Left ventricle myocardium inferior (tissue), 1 donor: ENCODE measurements at places on chromosomes 16 and 17. TPM values are rescaled to one million over a fixed set of nuclear protein-coding genes. Genes with fewer than 3 reads are reported as not detected.

GRCh38 chr17:28572259-28573039 lies 1.1 kb upstream of the PIGS start:
- DNase-seq, result no peak

Gene HOXB4
- total RNA-seq, result 0.25 TPM

- peak; percentile 73 for DNase-seq
Observed at GRCh38 chr16:88784074-88784855, 755 bp downstream of the PIEZO1 start.

Gene JPH3
- 0.14 TPM for total RNA-seq

Gene CFAP97D1
- 0.05 TPM for total RNA-seq

DNA sequence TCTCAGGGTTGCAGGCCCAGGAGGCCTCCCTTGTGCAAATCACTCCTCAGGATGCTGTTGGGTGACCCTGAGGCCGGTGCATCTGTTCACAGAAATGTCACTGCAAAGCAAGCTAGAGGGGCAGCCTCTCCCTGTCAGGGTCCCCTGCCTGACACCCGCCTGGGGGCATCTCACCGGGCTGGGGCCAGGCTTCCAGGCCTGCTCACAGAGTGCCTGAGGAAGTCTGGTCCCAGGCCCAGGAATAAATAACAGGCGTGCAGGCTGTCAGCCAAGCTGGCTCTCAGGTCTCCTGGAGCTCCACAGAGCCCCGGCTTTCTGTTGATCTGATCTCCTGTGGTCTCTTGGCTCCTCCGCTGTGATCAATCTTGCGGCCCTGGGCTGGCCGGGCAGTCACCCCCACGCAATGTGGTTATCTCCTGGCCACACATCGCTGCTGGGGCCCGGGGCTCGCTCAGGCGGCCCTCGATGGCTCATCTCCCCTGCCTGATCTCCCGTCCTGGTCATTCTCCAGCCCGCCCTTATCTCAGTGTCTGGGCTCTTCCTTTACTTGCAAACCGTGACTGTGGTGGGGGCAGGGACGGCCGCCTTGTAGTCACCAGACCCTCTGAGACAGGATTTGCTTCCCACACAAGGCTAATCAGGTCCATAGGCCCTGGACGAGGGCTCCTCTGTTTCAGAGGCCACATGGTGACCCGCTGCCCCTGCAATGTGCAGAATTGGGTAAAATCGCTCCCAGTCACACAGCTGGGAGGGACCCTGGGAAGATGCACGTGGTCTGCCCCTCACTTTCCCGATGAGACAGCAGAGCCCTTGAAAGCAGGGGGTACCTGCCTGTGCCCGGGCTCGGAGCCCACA lies 231.2 kb upstream of the GSE1 start:
- DNase-seq, result no peak

DNA sequence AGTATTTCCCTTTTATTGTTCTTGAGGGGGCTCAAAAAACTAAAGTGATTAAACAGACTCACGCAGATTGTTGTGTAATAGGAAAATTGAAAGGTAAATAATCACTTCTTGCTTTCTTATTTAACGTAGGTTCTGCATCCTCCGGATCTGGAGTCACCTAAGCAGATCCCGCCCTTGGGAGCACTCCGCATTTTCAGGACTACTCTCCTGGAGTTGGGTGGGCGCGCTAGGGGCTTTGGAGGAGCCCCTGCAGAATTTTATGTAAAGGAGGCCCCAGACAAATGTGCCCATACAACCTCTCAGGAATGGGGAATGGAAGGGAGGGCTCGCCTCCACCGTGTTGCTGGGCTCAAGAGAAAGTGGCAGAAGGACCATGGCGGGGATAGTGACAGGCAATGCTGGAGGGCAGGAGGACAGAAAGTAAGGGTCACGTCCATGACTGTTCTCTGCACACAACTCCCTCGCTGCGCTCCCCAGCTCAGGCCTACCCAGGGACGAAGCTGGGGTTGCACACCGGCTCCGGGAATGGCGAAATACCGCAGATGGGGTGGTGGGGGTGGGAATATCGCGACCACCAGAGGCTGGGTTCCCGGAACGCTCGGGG lies 8.3 kb downstream of the MT2A start:
- no peak for DNase-seq

Gene CCDC200
- total RNA-seq, result not detected

GRCh38 chr17:57164814-57165213 lies 79.8 kb downstream of the AKAP1 start:
- no peak for DNase-seq

Gene KIFC3
- 63.5 TPM for total RNA-seq

Gene KRT33B
- not detected for total RNA-seq

Gene CYGB
- total RNA-seq, result 24.1 TPM

DNA sequence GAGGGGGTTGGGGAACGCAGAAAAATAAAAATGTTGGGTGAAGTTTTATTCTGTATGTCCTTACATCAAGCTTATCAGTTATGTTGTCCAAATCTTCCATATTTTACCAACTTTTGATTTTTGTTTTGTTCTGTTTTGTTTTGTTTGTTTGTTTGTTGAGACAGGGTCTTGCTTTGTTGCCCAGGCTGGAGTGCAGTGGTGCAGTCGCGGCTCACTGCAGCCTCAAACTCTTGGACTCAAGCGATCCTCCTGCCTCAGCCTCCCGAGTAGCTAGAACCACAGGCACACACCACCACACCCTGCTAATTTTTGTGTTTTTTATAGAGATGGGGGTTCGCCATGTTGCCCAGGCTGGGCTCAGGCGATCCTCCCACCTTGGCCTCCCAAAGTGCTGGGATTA lies 20.8 kb downstream of the ZNRF1 start:
- DNase-seq, result no peak

DNA sequence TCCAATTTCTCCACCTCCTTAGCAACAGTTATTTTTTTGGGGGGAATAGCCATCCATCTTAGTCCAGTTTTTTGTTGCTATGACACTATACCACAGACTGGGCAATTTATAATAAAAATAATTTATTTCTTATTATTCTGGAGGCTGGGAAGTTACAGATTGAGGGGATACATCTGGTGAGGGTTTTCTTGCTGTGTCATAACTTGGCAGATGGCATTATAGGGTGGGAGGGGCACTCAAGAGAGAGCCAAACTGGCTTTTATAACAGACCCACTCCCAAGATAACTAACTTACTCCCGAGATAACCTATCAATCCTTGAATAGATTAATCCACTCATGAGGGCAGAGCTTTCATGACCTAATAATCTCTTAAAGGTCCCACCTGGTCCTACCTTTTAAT lies 84.2 kb downstream of the ABCA8 start:
- no peak for DNase-seq

DNA sequence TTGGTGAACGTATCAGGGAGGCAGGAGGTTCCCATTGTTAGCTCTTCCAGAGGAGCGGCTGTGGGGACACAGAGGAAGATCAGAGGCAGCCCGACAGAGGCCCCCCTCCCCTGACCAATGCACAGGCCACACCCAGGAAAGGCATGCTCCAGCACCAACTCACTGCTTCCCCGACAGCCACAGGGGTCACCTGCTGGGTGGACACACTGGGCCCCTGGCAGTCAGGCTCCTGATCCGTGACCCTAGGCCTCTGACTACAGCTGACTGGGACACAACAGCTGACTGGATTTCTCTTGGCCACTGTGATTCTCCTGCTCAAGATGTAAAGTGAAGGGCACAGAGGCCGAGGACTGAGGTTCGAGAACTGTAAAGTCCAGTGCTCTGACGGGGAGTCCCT lies 63.5 kb downstream of the IL21R start:
- DNase-seq, result no peak

DNA sequence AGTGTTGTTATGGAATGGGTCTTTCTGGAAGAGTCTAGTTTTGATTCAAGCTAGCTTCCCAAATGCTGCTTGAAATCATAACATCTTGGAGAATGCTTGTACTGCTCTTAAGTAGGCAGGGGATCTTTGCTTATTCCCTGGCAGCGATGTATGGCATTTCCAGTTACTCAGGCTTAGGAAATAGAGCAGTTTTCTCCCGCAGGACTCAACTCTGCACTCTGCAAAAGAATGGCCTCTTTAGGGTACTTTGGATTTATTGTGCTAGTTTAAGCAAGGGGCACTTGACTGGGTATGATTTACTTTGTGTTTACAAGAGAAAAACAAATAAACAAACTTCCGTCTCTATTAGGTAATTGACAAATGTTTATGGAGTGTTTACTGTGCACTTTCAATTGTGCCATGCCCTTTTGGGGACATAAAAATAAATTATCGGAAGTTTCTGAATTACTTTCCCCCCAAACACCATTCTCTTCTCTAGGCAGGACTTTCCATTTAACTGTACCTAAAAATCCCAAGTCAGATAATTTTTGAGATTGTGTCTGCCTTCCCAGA lies 164.0 kb downstream of the MAP2K6 start:
- no peak for DNase-seq

DNA sequence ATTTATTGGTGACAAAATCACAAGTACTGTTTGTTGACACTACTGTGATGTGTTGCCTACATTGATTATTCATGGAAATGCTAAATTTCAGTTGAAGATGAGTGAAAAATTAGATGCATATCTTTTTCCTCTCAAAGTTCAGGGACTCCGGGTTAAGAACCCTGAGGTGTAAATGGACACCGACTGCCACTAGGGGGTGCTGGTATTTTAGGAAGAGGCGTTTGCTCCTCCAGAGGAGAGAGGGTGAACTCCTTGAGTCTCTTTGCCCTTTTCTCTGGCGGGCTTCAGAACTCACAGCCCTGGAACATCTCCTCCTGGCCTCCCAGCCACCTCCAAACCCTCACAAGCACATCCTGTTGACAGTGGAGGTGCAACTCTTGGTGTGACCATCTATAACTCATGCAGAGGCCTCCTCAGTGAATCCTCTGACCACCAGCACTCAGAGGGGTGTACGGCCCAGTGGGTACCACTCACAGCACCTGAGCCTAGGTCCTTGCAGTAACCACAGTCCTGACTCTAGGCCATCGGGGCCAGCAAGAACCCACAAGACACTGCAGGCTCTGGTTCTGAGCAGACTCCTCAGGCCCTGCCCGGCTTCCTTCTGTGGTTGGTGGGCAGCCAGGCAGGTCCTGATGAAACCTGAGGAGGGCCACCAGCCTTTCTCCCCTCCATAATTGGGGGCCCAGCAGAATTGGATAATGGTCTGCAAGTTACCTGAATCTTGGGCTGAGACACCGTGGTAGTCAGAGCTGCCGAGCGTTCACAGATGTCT lies 26.2 kb upstream of the PIK3R5 start:
- peak; percentile 29 for DNase-seq

Gene LHX1
- total RNA-seq, result not detected

- no peak for DNase-seq
Observed at GRCh38 chr16:52436339-52437276, 110.3 kb downstream of the TOX3 start.

DNA sequence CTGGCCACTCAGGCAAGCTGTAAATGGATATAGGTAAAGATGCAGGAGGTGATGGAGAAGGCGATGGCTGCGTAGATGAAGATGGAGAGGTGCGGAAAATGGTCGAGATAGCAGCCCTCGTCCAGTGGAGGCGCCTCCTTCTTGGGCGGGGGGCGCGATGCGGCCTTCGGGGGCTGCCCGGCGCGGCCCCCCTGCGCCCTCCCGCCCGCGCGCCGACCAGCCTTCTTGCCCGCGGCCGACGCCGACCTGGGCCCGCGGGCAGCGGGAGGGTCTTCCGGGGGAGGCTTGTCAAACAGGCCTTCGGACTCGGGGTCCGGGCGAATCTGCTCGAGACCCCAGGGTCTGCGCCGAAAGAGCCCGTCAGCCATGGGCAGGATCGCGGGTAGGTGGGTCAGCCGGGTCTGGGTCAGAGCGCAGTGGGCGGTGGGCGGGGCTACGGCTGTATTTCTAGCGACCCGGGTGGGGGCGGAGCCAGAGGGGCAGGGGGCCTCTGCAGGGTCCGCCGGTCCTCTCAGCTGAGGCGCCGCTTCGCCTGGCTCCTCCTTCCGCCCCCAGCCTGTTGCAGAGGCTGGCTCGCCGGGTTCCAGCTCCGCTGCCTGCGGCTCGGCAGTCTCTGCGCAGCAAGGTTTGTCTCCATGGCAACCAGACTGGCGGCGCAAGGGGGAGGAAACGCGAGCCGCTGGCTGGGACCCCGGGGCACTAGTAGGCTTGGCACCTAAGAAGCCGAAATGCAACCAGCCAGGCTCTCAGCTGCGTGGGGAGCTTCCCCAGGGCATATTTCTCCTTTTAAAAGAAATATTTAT lies 14.4 kb downstream of the MIS12 start:
- DNase-seq, result peak; percentile 51

- DNase-seq, result no peak
Observed at GRCh38 chr17:35368081-35368830, 5.2 kb downstream of the SLFN11 start.

DNA sequence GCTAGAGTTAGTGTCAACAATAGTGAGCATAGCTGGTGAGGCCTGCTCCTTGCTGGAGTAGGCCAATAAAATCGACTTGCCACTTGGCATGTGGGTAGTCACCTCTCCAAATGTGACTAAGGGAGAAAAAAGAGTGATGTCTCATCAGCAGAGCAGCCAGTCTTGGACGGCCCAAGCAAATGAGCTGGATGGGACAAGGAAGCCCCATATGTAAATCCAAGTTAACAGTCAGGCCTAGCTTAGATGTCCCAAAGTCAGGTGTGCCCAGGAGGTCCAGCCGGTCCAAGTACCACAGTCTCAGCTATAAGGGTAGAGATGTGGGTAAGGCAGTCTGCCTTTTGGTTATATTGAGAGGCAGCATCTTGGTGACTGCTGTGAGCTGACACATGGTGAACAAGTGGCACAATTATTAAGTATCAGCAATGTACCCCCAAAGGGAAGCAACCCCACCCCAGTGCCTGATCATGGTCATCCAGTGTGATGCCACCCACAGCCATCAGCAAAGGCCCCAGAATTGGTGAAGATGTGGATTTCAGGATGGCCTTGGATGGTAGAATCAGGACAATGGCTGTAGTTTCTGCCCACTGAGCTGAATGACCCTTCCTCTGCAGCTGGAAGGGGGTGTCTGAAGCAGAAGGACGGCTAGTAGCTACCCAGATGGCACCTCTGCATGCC lies 83.4 kb downstream of the TNFRSF13B start:
- DNase-seq, result no peak

- DNase-seq, result no peak
Observed at GRCh38 chr17:41390411-41390938, 6.9 kb downstream of the KRT31 start.

Gene PSKH1
- total RNA-seq, result 19.5 TPM

- DNase-seq, result no peak
Observed at GRCh38 chr17:40479754-40480480, 21.5 kb downstream of the TNS4 start.

Gene OR2C1
- total RNA-seq, result 0.22 TPM

DNA sequence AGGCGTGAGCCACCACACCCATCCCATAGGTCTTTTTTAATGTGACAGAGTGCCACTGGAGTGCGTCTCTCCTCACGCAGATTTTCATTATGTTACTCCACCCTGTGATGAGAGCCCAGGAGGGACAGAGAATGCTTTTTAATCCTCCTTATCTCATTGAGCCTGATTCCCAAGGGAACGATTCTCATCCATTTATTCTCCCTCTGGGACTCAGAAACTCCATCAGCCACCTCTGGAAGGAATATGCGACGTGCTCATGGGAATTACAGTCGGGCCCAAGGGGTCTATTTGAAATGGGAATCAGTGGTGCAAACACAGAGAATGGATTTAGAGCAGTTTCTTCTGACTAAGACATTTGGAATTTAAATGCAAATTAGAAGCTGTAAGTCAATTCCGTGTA lies 155.9 kb upstream of the HSBP1 start:
- DNase-seq, result no peak

Gene CSH2
- not detected for total RNA-seq
